Activated B cell treated with CpG ODN at 0.5 μM for 24 hours (primary cell): ENCODE measurements at places on chromosomes 13 and 19. TPM values are rescaled to one million over a fixed set of nuclear protein-coding genes. Genes with fewer than 3 reads are reported as not detected.

DNA sequence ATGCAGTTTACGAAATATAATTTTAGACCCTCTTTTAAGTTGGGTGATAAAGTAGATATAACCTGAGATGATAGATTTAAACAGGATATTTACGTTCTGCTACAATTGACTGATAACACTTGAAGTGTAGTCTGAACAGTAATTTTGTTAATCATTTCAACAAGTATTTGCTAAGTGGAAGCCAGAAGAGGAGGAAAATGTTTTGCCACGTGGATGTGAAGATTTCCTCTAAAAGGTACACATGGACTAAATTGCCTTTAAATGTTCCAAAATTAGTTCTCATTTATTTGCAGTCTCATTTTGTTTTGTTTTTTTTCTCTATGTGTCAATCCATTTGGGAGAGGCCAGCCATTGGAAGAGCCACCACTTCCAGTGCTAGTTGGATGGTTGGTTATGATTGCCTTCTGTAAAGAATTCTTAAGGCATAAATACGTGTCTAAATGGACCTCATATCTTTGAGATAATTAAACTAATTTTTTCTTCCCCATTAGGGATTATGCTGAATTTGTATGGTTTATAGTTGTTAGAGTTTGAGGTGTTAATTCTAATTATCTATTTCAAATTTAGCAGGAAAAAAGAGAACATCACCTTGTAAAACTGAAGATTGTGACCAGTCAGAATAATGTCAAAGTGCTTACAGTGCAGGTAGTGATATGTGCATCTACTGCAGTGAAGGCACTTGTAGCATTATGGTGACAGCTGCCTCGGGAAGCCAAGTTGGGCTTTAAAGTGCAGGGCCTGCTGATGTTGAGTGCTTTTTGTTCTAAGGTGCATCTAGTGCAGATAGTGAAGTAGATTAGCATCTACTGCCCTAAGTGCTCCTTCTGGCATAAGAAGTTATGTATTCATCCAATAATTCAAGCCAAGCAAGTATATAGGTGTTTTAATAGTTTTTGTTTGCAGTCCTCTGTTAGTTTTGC lies 2.8 kb downstream of the MIR17HG start:
- no peak for DNase-seq

DNA sequence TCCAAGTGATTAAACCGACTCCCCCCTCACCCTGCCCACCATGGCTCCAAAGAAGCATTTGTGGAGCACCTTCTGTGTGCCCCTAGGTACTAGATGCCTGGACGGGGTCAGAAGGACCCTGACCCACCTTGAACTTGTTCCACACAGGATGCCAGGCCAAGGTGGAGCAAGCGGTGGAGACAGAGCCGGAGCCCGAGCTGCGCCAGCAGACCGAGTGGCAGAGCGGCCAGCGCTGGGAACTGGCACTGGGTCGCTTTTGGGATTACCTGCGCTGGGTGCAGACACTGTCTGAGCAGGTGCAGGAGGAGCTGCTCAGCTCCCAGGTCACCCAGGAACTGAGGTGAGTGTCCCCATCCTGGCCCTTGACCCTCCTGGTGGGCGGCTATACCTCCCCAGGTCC lies 2.0 kb downstream of the APOE start:
- DNase-seq, result no peak

DNA sequence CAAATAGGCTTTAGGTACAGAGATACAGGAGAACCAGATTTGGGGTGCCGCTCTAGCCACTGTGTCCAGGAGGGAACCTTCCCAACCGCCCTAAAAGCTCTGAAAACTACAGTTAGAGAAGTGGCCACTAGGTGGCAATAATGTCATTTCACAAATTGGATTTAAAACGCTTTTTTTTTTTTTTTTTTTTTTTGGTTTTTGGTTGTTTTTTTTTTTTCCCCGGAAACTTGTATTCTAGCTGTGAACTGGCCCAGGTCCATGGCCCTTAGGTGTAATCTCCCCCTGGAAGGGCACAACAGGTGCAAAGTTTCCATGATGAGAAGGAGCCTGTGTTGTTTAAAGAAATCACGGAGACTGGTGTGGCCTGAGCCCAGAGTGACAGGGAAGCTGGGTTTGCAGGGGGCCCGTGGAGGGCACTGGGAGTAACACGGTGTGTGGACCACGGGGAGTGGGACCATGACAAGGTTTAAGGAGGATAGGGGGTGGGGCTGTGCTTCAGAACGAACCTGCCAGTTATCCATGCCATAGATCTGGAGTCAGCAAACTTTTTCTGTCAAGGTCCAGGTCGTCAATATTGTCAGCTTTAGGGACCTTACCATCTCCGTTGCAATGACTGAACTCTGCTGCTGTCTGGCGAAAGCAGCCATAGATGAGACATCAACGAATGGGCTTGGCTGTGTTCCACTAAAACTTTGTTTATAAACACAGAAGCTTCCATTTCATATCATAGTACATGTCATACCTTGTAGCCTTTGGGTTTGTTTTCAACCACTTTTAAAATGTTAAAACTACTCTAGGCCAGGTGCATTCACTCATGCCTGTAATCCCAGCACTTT lies 10.1 kb downstream of the OR1I1 start:
- DNase-seq, result no peak

GRCh38 chr13:31767175-31767900 lies 28.0 kb downstream of the RXFP2 start:
- no peak for DNase-seq

DNA sequence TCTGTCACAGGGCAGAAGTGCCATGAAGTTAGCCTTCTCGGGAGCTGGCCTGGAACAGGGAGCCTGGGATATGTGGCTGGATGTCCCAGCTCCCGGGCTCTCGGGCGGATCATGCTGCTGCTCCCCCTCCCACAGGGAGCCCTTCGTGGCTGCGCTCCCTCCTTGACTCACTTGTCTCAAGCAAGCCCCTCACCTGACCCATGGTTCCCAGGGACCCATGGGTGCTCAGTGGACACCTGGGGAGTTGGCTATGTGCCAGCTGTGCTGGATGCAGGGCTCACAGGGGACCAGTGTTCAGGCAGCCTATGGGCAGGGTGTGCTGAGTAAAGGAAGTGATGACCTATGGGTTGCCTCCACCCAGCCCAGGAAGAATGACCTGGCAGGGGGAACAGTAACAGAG lies 213.1 kb upstream of the SGCG start:
- no peak for DNase-seq

DNA sequence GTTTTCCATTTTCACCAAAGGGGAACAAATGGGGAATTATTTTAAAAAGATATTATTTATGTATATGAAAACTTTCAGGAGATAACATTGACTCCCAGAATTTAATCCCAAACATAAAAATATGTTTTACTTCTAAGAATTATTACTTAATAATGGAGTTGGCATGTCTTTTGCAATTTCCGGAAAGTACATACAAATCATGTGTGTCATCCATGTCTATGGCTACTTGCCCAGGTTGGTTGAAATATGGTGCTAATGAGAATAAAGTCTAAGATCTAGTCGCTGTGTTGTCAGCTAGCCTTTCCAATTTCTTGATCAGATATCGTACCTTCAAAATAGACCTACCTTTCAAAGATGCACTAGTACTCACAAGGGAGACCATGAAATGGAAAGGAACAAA lies 1003.2 kb upstream of the PCDH20 start:
- no peak for DNase-seq

DNA sequence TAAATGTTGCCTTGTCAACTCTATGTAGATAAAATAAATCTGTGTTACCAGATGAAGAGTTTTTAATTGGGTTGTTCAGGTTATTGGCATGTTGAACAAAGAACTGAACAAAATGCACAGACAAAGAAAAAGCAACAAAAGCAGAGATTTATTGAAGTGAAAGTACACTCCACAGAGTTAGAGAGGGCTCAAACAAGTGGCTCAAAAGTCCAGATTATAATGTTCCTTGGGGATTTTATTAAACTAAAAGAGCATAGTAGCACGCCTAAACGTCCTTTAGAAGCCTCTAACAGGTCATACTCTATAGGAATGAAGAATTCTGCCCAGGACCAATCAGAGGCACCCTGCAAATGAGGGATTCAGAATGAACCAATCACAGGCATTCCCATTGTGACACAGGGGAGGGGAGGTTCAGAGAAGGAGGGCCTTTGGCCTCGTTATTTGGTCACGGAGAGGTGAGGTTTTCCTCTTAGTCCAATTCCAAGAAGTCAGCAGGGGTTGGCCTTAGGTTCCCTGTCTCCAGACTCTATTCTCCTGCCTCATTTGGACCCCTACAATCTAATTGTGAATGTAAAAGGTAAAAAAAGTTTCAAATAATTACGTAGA lies 12.8 kb downstream of the PSMC4 start:
- no peak for DNase-seq

- no peak for DNase-seq
Observed at GRCh38 chr19:53432088-53432661, 391 bp downstream of the ZNF761 start.

GRCh38 chr19:17391371-17392151 lies 2.4 kb downstream of the CCDC194 start:
- DNase-seq, result no peak

SYNGR4 gene
- total RNA-seq, result not detected in 2 replicates

ONECUT3 gene
- not detected in 2 replicates for total RNA-seq

NLRP4 gene
- 0.31 and 0.34 TPM in 2 replicates for total RNA-seq

PCDH17 gene
- total RNA-seq, result not detected in 2 replicates

SIGLEC6 gene
- total RNA-seq, result 16.4 and 28.7 TPM in 2 replicates
